Bladder microvascular endothelial cell (primary cell): ENCODE measurements at places on chromosomes 3 and 15. TPM values are rescaled to one million over a fixed set of nuclear protein-coding genes. Genes with fewer than 3 reads are reported as not detected.

CTXN2 gene
- not detected in 2 replicates for total RNA-seq

TGM4 gene
- 0.06 TPM in 1 of 2 replicates, not detected in the other for total RNA-seq

C3orf22 gene
- total RNA-seq = not detected in 2 replicates

CCR3 gene
- not detected in 2 replicates for total RNA-seq

TUSC7 gene
- not detected in 2 replicates for total RNA-seq

PCLAF gene
- 8.5 and 25.1 TPM in 2 replicates for total RNA-seq

GALNT15 gene
- total RNA-seq = 65.9 and 113 TPM in 2 replicates

TICRR gene
- total RNA-seq = 4.0 and 5.0 TPM in 2 replicates

GOLGA6L7 gene
- not detected in 2 replicates for total RNA-seq

SEC62 gene
- total RNA-seq = 22.5 and 65.2 TPM in 2 replicates

SPATA12 gene
- total RNA-seq = 0.13 TPM in 1 of 2 replicates, not detected in the other

DOCK3 gene
- under 0.01 TPM in 2 replicates for total RNA-seq

GRK7 gene
- total RNA-seq = under 0.01 TPM in 1 of 2 replicates, not detected in the other

OTOL1 gene
- not detected in 2 replicates for total RNA-seq

SPINK8 gene
- total RNA-seq = not detected in 2 replicates
